ENCODE measurements at places on chromosomes 7 and 10.

DNA sequence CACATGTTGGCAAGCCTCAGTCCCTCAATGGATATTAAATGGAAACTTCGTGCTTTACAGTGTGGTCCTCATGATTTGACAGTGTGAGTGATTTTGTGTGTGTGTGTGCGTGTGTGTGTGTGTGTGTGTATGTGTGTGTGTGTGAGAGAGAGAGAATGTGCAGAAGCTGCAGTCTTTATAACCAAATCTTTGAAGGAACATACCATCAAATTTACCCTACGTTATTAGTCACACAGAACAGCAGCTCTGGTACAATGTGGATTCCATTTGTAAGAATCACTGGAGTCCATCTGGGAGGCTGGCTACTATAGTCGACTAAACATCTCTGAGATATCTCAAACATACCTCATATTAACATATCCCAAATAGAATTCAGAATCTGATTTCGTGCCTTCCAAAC, 928.0 kb upstream of the POT1 start:
- no peak for DNase-seq

DNA sequence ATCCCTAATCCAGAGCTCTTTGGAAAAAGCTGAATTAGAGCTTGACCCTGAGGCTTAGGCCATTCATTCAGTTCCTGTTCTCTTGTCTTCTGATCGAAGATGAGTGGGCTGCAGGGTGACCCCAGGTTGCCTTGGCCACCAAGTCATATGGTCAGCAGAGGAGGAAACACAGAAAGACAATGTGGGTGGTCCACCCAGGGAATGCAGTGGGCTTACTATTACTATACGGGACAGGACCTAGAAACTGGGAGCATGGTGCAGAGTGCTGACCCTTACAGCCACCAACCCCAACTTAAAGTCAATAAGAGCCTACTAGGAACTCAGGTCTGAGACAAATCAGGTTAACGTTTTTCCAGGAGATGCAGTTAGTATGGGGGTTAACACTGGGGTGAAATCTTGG, 200.5 kb downstream of the HERPUD2 start:
- DNase-seq = no peak

DNA sequence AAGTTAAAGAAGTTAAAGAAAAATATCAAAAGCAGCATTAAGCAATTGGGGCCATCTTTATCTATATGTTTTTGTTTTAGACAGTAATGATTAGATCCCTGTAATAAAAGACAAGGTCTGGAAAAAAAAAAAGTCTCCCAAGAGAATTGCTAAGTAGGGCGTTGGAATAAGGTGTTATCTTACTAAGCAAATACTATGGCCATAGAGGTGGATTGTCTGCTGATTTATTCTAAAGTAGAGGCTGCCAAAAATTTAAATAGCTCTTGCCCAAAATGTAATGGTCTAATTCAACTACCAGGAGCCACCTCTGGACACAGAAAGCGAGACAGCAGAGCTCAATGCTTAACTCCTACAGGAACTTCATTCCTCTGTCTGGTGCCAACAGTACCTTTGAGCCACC, 71.6 kb downstream of the HERPUD2 start:
- DNase-seq = no peak

- no peak for DNase-seq
Measured at GRCh38 chr7:158563051-158563450, 24.6 kb downstream of the PTPRN2 start.

GRCh38 chr10:70954381-70955176, 66.2 kb upstream of the PCBD1 start:
- no peak for DNase-seq

GRCh38 chr7:112080978-112081377, 125.2 kb downstream of the DOCK4 start:
- no peak for DNase-seq

- no peak for DNase-seq
Measured at GRCh38 chr7:37336259-37336658, 112.4 kb downstream of the ELMO1 start.

- DNase-seq = no peak
Measured at GRCh38 chr7:30815951-30816644, 44.9 kb downstream of the MINDY4 start.

- no peak for DNase-seq
Measured at GRCh38 chr7:48458701-48459524, 287.7 kb downstream of the ABCA13 start.

- no peak for DNase-seq
Measured at GRCh38 chr7:50314836-50315592, 10.5 kb downstream of the IKZF1 start.

GRCh38 chr7:24343614-24344013, 59.6 kb downstream of the NPY start:
- no peak for DNase-seq

DNA sequence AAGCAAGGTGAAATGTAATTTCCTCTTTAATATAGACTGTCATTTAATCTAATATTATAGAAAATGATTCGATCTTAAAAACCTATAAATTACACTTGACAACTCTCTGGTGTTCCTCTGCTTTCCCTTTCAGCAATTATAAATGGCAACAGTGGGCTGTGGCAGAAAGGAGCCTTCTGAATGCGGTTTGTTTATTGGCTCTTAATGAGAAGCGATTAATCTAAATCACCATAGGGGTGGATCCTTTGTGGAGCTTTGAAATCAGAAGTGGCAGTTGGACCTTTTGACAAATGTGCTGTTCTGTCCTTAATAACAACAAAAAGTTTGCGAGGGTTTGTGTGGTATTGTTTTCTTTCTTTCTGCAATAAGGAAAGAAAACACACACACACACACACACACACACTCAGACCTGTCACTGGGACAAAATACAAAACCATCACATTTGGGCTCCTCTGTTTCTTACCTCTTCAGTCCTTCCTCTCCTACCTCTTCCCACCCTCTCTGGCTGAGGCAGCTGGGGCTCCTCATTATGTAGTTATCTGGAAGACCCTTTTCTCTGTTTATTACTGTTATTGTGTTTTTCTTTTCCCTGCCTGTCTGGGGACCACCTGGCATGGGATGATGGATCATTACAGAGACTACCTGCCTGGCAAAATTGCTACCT, 316.2 kb downstream of the SORCS3 start:
- DNase-seq = no peak

- DNase-seq = no peak
Measured at GRCh38 chr7:159117366-159118196, 27.1 kb downstream of the VIPR2 start.

DNA sequence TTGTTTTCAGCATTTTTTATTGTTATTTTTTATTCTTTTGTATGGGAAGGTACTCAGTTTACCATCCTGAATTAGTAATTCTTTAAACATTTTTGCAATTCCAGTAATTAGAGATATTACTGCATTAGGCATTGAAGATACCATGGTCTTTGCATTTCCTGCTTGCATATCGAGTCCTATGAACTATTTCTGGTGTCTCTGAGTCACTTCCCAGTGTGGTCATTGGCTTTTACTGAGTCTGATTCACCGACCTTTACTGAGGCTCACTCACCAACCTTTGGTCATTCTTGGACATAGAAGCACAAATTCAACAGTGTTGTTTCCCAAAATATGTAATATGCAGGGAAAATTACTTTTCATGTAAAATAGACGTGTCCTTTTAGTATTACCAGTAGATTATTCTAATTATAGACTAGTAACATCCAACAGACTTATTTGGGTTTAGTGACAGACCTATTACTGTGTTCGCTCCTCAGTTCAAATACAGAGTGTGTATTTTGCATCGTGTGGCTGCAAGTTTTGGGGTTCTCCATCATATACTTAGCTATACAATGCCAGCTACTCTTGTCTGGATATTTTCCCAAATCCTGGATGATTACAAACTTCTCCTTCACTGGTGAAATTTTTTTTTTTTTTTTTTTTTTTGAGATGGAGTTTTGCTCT, 180.7 kb upstream of the PRSS1 start:
- DNase-seq = no peak

- DNase-seq = no peak
Measured at GRCh38 chr10:35089611-35090161, 455 bp downstream of the CUL2 start.
